ENCODE measurements at places on chromosomes 3 and 15.
A peak's percentile ranks its signal among the peaks of the same experiment; 100 is the strongest.

GRCh38 chr15:73686781-73687256 is 2.6 kb downstream of the CD276 start:
- DNase-seq = no peak

DNA sequence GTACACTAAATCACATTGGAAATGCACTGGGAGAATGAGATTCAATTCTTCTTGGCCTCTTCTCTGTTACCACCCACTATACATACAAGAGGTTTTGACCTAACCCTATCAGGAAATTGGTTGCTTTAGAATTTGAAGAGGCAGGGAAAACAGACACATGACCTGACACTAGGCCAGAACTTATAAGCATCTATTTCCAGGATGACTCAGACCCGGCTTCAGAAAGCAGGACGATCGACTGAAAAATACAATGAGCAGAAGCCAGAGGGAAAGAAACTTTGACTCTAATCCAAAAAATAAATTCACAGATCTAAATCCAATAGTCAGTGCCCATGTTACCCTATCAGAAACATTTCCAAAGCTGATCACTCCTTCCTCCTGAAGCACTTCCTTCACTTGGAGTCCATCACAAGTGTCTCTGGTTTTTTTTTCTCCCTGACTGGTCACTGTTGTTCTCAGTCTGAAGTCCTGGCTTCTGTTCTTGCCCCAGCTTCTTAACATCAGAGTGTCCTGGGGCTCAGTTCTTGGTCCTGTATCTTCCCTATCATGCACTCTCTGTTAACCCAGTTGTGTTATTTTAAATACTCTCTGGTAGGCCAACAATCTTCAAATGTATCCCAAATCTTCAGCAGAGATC is 133.6 kb downstream of the P2RY1 start:
- DNase-seq = no peak

DNA sequence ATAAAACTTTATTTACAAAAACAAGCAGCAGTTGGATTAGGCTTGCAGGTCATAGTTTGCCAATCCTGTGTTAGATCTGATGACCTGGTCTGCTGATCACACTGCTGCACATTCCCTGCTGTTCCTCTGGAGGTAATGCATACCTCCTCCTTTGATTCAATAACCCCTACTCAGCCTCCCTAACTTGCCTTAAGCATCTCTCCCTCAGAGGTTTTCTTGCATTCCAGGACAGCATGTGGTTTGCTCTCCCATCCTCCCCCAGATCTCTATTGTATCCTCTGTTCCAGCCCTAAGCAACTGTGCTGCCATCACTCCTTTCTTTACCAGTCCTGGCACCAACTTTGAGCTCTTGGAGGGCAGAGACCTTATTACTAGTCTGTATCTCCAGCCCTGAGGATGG is 63.4 kb downstream of the CACNA2D3 start:
- DNase-seq = no peak

- no peak for DNase-seq
Observed at GRCh38 chr15:100558771-100559254, 30.1 kb upstream of the CERS3 start.

DNA sequence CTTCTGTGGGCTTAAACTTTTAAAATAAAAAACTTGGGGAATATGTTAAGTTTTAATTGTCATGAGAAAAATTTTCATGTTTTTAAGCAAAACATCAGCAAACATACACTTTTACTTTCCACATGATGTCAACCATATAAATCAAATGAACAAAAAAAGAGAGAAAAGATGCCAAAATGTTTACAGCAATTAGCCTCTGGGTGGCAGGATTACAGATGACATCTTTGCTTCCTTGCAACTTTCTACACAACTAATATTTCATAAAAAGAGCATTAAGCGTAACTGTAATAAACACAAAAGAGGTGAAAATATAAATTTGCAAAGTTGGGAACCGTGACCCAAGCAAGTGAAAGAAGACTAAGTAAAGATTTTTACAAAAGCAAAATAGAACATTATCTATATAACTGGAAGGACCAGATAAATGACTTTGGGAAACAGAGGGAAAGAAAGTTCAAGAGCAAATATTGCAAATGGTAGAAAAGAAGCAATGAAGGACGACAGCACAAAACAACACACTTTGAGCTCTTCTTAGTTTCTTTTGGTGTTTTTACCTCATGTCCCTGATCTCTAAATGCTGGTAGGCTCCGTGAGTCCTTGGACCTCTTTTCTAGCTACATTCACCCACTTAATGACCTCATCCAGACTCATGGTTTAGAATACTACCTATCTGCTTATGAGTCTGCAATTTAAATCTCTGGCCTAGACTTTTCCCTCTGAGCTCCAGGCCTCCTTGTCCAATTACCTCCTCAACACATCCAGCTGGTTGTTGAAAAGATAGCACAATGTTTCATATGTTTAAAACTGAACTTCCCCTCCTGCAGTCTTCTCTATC is 9.4 kb downstream of the TP53BP1 start:
- no peak for DNase-seq

GRCh38 chr15:65344214-65344913 is 33.4 kb downstream of the IGDCC3 start:
- no peak for DNase-seq

DNA sequence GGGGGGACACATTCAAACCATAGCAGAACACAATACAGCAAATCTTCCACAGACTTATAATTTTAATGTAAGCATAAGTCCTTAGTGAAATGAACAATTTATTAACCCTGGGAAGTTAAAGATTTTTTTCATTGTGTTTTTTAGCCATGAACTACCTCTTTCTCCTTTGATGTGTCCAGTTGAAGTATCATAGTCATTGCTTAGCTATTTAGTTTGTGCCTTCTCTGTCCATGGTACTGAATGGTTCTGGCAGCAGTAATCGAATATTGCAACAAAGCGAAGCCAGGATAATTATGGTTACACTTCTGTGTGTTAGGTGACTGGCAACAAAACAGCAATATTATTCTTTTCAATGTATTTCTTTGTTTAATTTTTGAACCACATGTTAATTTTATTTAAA is 403.0 kb upstream of the ONECUT1 start:
- DNase-seq = no peak

DNA sequence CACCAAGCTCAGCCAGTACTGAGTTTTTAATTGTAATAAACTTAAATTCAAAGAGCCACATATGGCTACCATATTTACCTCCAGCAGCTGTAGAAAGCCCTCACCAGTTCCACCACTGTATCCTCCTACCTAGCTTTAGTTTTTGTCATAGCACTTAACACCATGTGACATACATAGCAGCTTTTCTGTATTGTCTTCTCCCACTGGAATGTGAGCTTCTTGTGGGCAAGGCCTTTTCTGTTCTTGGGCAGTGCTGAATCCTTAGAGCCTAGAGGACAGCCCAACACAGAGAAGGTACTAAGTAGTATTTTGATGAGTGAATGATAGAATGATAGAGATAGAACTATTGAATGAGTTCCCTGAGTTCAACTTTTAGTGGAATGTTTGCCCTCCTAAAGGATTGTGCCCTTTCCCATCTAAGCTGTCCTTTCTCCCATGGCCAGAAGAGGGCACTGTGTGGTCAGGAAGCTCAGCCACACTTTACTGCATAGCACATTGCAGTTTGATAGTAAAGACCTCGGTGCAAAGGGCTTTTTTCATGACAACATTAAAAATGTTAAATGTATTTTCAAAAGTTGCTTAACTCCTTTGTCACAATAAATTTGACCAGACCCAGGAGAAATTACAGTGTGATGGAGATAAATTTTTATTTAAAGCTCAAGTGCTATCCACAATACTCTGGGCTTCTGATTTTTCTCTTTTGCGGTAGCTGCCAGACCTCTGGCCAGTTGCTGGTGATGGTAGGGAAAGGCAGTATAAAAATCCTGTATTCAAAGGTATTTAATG is 115.8 kb downstream of the GHSR start:
- DNase-seq = peak; percentile 59

GRCh38 chr3:111863942-111864694 is 5.1 kb downstream of the PHLDB2 start:
- DNase-seq = no peak

GRCh38 chr3:46942076-46942475 is 34.5 kb downstream of the CCDC12 start:
- no peak for DNase-seq

- DNase-seq = no peak
Observed at GRCh38 chr3:133924041-133924440, 28.4 kb upstream of the RAB6B start.

- no peak for DNase-seq
Observed at GRCh38 chr3:10299679-10300078, 6.9 kb upstream of the GHRL start.

- no peak for DNase-seq
Observed at GRCh38 chr15:58381697-58382096, 50.1 kb upstream of the LIPC start.

- DNase-seq = no peak
Observed at GRCh38 chr15:79689030-79689429, 207.8 kb downstream of the MTHFS start.

- DNase-seq = no peak
Observed at GRCh38 chr15:89674526-89674925, 4.6 kb downstream of the PLIN1 start.

- no peak for DNase-seq
Observed at GRCh38 chr15:49734831-49735508, 114.1 kb downstream of the DTWD1 start.

DNA sequence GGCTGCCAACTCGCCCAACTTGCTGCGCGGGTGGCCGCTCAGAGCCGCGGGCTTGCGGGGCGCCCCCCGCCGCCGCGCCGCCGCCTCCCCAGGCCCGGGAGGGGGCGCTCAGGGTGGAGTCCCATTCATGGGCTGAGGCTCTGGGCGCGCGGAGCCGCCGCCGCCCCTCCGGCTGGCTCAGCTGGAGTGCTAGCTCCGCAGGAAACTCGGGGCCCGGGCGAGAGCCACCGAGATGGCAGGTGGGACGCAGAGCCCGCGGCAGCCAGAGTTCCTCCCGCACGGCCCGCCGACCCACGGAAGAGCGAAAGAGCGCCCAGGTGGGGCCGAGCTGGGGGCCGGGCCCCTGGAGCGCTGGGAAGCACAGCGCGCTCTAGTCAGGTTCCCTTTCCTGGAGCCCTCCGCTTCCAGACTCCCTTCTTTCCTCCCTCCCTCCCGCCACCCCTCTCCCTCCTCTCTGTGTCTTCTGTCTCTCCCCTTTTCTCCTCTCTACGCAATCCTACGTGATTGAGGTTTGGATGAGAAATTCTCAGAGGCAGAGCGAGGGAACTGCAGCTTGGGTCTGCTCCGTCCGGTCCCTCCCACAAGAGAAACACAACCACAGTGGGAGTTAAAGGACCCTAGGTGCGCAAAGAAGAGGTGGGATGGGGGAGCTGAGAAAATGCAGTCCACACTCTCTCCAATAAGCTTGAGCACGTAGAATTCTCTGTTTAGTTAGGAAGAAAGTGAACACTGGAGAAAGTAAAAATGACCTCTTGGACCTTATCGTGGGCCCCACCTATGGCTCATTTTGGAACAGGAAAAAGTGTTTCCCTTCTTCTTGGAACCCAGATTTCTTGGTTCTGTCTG is 317.3 kb downstream of the FGF12 start:
- no peak for DNase-seq

- DNase-seq = peak; percentile 22
Observed at GRCh38 chr3:30779686-30780287, 114.7 kb downstream of the GADL1 start.

DNA sequence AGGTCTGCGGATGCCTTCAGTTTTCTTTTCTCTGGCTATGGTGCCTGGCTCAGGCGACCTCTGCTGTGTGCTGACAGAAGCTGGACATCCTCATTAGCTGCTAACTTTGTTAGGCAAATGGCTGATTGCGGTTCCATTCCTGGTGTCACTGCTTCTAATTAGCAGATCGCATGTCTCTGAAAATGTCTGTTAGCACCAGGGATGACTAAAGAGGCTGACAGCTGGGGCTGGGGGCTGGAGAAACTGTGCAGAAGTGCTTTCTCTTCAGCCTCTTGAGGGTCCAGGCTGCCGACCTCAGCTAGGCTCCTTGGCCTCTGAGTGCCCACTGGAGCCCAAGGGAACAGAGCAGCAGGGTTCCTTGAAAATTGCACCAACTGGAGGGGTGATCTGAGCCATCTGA is 39.3 kb downstream of the CHCHD6 start:
- no peak for DNase-seq

DNA sequence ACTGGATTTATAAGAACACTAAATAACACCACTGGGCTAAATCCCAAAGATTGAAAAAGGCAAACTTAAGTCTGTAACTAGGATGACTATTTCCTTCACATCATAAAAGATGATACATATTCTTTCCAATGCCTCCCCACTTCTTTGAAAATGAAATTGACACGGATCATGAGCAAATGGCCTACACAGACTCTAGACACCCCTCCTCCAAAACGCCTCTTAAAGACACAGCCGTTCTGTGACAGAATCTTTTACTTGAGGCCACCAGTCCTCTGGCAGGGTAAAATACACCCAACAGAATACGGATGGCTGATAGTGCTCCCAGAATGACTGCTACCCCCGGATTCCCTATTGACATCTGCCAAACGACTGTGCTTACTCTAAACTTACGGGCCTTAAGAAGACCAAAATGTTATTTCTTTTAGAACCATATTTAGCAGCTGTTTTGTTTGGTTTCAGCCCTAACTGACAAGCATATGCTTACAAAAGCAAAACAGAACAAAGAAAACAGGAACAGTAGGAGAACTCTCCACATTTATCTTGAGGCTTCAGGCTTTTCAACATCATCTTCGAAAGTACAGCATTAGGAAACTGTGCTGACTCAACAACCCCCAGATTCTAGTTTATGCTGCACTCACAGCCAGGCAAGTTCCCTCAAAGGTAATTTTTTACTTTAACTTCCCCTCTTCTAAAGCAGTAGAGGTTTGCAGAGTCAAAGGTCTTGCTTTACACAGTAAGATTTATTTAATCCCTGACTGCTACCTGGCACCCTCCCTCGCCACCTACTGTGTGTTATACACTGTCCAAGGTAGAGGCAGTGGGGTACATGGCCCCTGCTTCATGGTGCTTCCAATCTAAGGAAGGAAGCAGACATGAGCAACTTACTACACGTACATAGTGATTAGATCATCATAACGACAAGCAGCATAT is 84.3 kb downstream of the TNIK start:
- DNase-seq = no peak

DNA sequence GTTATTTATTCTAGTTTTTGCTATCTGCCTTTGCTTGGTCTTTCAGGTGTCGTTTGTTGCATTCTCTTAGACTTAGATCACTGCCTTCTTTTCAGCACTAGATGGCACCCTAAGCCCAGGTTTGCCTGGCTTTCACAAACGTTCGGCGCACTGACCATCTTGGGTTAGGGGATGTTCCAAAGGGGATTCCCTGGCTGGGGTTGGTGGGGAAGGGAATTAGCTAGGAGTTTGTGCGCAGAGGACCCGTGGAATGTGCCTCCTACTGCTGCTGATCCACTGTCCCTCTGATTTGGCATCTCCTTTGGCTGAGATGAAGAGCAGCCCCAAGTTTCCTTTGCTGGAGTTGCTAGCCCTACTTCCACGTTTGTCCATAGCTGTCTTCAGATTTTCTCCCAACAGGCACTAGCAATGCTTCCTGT is 33.9 kb downstream of the PFN2 start:
- DNase-seq = peak; percentile 45

- no peak for DNase-seq
Observed at GRCh38 chr3:126780666-126781065, 76.6 kb downstream of the CHCHD6 start.

GRCh38 chr15:61275901-61276300 is 46.8 kb upstream of the RORA start:
- no peak for DNase-seq

GRCh38 chr3:188179006-188179966 is 25.3 kb downstream of the LPP start:
- no peak for DNase-seq

- no peak for DNase-seq
Observed at GRCh38 chr3:126061301-126062032, 22.5 kb downstream of the SLC41A3 start.

Measured in activated CD4-positive, alpha-beta T cell treated with anti-CD3 and anti-CD28 coated beads, Interleukin-2, Interleukin-4, amounts not matched to agents 100 ng/mL and 50 ng/mL, durations not matched to agents 16 hours and 8 hours (primary cell).